ENCODE measurements at places on chromosomes 7 and 10.

GRCh38 chr10:79490400-79491142 lies 21.8 kb upstream of the EIF5AL1 start:
- no peak for DNase-seq

- no peak for DNase-seq
Measured at GRCh38 chr7:150955519-150956394, 22.4 kb downstream of the KCNH2 start.

- DNase-seq, result no peak
Measured at GRCh38 chr7:139494835-139495579, 11.5 kb upstream of the KLRG2 start.

DNA sequence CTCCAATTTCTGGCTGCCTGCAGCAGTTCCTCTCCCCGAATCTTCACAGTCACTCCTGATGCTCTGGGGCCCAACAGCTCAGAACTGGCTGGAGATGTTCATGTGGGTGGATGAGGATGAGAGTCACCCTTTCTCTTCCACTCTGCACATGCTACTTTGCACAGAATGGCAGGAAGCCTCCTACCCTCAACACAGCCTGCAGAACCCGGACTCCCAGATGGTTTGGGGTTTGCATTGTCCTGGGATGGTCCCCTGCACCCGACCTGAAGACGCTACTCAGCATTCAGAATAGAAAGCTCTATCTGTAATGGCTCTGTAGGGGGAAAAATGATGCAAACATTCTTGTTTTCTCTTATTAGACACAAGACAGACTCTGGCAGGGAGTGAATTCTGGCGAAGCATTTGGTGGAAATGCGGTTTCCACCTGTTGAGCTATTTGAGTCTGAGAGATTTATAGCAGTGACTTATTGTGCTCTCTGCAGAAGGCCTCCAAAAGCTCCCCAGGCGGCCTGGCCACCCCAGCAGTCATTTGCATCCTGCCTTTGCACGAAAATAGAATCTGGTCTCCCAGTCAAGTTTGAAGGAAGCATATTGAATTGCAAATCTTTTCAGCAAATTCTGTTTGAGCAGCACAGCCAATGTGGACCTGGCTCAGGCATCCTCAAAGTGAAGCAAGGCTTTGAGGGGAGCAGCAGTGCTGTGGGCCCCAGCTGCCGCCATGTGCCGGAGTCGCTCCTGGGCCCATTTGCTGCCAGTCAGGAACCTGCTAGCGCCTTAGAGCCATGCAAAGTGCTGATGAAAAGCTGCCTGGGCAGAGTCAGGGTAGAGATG lies 309.3 kb downstream of the TCERG1L start:
- DNase-seq, result no peak

- DNase-seq, result peak; percentile 49
Measured at GRCh38 chr10:119724593-119725516, 995 bp upstream of the INPP5F start.

- DNase-seq, result no peak
Measured at GRCh38 chr7:43803865-43804264, 45.4 kb downstream of the BLVRA start.

DNA sequence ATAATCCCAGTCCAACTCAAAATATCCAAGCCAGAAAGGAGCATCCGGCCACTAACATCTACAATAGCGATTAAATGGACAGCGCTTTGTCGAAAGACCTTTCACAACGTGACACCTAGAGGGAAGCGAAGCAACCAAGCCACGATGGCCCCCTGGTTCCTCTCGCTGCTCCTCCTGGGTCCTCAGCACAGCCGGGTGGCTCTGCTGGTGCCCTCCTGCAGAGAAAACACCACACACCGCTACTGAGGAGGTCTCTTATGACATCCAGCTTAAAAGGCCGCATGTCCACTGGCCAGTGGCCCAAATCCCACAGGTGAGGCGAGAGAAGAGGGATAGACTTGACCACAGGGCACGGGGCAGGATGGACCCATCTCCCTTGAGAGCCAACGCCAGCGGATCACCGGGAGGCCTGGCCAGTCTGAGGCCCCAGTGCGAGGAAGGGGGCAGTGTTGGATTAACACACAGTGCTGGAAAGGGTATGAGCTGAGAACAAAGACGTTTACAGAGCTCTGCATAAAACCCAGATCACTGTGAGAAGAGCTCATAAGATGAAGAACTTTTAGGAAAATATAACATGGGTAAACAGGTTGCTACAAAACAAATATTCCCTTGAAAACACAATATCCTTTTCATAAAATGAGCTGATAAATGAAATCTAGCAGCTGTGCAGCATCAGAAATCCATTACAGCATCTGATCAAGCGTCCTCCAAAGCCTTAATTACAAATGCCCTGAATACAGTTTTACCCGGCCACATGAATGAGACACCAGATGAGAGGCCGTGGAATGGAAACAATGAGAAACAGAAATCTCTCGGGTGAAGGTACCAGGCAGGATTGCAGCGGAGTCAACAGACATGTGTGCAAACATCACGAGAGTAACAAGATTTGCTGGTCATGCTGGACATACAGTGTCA lies 236.7 kb downstream of the DIP2C start:
- DNase-seq, result no peak

- no peak for DNase-seq
Measured at GRCh38 chr7:100884736-100885439, 4.6 kb downstream of the UFSP1 start.

- no peak for DNase-seq
Measured at GRCh38 chr10:24495666-24496460, 227.8 kb downstream of the ARHGAP21 start.

DNA sequence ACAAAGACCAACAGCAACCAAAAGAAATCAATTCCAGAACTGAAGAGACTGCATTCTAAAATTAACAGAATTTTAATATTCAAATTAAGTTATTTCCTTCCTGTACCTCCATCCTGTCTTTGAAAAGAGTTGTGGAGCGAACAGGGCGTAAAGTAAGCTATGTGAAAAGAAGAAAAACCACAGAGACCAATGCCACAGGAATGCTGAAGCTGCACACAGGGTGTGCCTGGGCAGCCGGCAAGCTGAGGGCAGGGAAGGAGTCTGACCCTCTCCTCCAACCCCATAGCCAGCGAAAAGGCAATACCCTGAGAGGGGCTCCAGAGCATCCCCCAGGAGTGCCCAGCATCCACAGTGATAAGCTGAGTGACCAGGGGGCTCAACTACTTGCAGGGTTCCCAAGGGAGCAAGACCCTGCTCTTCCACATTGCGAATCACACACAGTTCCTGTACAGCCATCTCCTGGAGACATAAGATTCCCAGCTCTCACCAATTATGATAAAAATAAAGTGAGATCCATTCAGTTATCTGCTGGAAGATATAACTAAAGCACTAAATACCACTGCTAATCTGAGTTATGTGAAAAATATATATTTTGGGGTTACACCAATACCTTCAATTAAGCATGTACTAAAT lies 93.8 kb downstream of the PARD3 start:
- DNase-seq, result no peak

- DNase-seq, result no peak
Measured at GRCh38 chr10:48797830-48798229, 113.2 kb downstream of the WDFY4 start.

GRCh38 chr7:91837397-91838070 lies 43.0 kb downstream of the MTERF1 start:
- DNase-seq, result no peak

DNA sequence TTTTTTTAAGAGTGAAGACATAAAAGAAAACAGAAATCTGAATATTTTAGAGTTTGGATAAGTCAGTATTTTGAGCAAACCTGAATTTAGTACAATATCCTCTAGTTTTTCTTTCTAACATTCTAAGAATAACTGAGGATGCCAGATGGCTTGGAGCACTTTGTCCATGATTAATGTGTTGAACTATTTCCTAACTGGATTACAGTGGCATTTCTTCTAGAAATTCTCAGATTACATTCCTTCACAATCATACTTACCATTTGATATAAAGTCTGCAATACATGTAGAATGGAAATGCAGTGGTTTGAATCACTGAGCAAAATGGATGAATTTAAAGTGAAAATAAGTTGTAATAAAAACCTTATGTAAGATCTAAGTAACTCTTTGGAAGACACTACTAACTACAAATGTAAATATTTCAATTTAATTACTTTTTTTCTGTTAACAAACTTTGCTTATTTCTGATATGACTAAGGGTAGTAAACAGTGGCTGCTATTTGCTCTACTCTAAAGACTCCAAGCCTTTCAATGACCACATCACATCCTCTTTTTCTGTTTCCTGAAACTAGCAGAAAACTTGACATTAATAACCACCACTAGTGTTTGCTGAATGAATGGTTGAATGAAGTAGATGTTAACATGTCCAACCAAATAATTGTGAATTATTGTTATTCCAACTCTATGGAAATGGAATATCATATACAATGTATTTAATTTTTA lies 102.8 kb downstream of the PRKG1 start:
- DNase-seq, result no peak

- DNase-seq, result no peak
Measured at GRCh38 chr7:26508917-26509316, 217.3 kb downstream of the SNX10 start.

DNA sequence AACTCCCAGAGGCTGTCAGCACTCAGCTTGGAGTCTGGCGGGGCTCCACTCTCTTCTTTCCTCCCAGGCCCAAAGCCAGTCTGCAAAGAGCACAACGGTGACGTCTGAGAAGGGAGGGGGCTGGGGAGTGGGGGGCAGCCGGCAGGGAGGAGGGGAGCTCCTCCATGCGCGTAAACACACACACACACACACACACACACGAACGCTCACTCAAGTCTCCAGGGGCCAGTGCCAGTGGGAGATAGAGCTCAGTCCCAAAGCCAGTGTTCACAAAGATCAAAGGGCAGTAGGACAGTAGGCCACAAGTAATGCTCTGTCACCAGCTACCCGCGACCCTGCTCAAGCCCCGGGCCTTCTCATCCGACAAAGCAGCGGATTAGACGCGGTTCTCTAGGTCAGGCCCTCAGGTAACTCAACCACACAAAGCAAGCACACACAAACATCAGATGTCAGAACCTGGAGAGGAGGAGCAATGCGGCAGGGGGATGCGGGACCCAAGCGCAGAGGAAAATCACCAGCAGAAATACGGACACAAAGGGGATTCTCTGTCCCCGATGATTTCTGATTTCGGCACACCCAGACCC lies 19.9 kb downstream of the TCAF1 start:
- DNase-seq, result no peak

DNA sequence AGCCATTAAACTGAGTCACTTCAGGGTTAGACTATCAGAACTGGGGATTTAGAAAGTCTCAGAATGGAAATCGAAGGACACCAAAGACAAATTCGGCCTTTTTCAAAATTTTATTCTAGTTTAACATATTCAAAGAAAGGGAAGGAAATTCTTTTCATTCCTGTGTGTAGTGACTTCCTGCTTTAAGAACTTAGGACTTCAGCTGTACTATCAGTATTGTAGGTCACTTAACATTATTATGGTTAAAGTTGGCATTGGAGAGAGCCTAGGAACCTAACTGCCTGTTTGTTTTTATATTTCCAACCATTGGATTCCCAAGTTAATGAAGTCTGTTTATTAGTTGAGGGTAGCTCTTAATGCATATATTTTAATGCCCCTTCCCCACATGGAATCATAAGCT lies 63.7 kb downstream of the PTEN start:
- no peak for DNase-seq

DNA sequence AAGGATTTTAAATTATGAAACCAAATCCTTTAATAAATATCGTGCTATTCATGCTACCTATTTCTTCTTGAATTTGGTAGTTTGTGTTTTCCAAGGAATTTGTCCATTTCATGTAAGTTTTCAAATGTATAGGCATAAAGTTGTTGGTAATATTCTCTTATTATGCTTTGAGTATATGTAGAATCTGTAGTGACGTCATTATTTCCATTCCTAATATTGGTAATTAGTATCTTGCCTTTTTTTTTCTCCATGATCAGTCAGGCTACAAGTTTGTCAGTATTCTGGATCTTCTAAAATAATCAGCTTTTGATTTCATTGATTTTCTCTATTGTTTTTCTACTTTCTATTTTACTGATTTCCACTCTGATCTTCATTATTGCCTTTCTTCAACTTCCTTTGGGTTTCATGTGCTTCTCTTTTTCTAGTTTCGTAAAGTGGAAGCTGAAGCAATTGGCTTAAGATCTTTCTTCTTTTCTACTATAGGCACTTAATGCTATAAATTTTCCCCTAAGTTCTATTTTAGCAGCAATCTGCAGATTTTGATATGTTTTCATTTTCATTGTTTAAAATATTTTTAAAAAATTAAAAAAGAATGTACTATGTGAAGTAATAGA lies 156.5 kb upstream of the HDAC9 start:
- DNase-seq, result no peak

DNA sequence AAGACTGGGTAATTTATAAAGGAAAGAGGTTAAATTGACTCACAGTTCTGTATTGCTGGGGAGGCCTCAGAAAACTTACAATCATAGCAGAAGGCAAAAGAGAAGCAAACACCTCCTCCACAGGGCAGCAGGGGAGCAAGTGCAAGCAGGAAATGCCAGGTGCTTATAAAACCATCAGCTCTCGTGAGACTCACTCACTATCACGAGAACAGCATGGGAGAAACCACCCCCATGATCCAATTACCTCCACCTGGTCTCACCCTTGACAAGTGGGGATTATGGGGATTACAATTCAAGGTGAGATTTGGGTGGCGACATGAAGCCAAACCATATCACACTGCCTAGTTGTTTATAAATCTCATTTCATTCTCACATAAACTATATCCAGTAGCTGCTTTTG lies 28.0 kb upstream of the CPN1 start:
- DNase-seq, result no peak

- DNase-seq, result no peak
Measured at GRCh38 chr10:113493195-113493594, 59.7 kb upstream of the HABP2 start.
